ENCODE measurements at places on chromosomes 5 and 9. TPM values are rescaled to one million over a fixed set of nuclear protein-coding genes. Genes with fewer than 3 reads are reported as not detected.

The CER1 gene
- not detected for total RNA-seq

The CYSTM1 gene
- 81.1 TPM for total RNA-seq

The DND1 gene
- total RNA-seq = 1.6 TPM

The LAMC3 gene
- total RNA-seq = 1.8 TPM

The NSUN2 gene
- 43.7 TPM for total RNA-seq
